Natural killer cell (primary cell): ENCODE measurements at places on chromosomes 5 and 9. TPM values are rescaled to one million over a fixed set of nuclear protein-coding genes. Genes with fewer than 3 reads are reported as not detected.

- no peaks in the 10 kb centered on the region for H3K4me1 ChIP-seq
- H3K4me3 ChIP-seq, result no peak overlapping the region
- no peaks in the 10 kb centered on the region for H3K36me3 ChIP-seq
- no peak overlapping the region for H3K27ac ChIP-seq
- no peaks in the 10 kb centered on the region for H3K27me3 ChIP-seq
These were observed 138.4 kb upstream of the ZNF618 start for GRCh38 chr9:113737517-113738271.

Gene ARL15
- total RNA-seq, result 35.1 TPM

Gene KIF3A
- total RNA-seq, result 18.6 TPM

Gene FBXL7
- total RNA-seq, result not detected

- H3K4me1 ChIP-seq, result no peaks in the 10 kb centered on the region
- no peak overlapping the region for H3K27ac ChIP-seq
- H3K4me3 ChIP-seq, result no peak overlapping the region
- DNase-seq, result no peak
These were observed 136.3 kb upstream of the SNX2 start for GRCh38 chr5:122638581-122638980.

Gene GRAMD2B
- total RNA-seq, result 10.0 TPM

Gene MTRR
- 78.4 TPM for total RNA-seq
